Stimulated activated CD4-positive, alpha-beta T cell treated with anti-CD3 and anti-CD28 coated beads, TNF-alpha, amount 100 ng/mL, for 48 hours (primary cell): ENCODE measurements at places on chromosomes 7 and 10.

DNA sequence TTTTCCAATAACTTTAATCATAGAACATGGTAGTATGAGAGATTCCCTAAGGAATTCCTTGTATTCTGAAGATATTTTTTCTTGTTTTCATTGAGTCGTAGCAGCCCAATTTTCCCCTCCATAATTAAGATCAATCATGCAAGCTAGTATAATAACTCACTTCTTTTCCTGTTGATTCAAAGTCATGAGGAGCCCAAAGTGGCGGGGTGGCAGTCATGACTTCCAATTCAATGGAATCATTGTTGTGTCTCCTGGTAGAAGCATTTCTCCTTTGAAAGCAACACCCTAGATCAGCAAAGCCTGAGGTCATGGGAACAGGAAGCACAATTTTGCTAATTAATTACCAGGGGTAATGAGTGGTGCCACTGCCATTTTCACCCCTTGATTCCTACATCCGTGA, 77.6 kb upstream of the MAGI2 start:
- no peak for DNase-seq

- DNase-seq: no peak
Observed at GRCh38 chr7:89265631-89266030, 470.1 kb upstream of the TEX47 start.

- no peak for DNase-seq
Observed at GRCh38 chr10:91613411-91614187, 19.3 kb downstream of the PPP1R3C start.

DNA sequence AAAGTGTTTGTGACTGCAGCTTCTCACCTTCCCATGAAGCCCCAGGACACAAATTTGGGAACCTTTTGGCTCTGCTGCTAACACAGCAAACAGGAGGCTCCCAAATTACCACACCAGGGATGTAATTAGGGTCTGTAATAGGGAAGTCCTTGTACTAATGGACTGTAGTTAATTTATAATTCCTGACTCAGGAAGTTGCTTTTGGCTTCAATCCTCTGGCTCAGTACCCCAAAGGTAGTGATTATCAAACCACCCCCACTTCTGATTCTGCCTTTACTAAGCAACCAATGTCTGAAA, 3.8 kb upstream of the MALSU1 start:
- DNase-seq: no peak

DNA sequence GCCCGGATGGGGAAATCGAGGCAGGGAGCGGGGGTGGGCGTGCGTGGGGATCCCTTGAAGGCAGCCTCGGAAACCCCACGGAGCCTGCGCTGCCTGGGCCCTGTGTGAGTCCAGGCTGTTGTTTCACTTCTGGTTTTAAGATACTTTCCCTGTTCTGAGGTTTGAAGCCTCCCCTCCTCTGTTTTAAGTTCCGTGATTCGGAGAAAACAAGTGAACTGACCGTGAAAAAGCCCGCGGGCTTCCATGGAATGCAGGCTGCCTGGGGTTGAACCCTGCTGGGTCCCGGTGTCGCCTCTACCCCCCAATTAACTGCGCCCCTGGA, 401 bp downstream of the LRRC27 start:
- DNase-seq: no peak

- DNase-seq: no peak
Observed at GRCh38 chr10:37490266-37490665, 364.9 kb downstream of the ANKRD30A start.

- no peak for DNase-seq
Observed at GRCh38 chr10:63633677-63634487, 112.7 kb downstream of the REEP3 start.

- DNase-seq: no peak
Observed at GRCh38 chr7:16007911-16008310, 321.4 kb upstream of the MEOX2 start.

DNA sequence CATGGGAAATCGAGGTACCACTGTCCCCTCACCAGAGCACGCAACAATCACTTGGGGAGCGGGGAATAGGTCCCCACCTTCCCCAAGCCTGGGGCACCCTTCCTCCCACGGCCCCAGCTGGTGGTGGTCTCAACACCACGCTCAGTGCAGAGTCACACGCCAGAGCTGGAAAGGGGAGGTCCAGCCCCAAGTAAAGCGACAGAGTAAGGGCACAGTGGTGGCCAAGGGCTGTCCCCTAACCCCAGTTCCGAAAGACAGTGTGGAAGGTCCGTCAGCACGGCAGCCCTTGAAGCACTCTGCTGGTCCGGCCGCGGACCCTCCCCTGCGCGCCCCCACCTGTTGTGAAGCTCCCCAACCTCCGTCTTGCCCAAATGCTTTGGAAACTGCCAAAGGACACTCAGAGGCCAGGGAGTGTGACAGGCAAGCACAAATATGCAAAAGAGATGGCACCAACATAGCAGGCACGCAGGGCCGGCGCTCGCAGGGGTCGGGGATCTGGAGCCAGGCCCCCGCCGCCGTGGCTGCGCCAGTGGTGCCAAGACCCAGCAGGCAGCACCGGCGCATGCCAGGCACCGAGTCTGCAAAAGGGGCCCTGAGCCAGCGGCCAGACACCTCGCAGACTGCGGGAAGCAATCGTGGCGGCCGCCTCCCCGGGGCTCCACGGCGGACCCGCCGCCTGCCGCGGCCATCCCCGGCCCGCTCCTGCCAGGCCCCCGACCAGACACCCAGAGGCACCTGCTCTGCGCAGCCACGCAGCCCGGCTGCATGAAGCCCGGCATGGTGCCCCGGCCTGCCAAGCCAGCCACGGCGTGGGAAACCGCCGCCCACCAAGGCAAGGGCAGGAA, 51.6 kb upstream of the SRRM3 start:
- DNase-seq: no peak

DNA sequence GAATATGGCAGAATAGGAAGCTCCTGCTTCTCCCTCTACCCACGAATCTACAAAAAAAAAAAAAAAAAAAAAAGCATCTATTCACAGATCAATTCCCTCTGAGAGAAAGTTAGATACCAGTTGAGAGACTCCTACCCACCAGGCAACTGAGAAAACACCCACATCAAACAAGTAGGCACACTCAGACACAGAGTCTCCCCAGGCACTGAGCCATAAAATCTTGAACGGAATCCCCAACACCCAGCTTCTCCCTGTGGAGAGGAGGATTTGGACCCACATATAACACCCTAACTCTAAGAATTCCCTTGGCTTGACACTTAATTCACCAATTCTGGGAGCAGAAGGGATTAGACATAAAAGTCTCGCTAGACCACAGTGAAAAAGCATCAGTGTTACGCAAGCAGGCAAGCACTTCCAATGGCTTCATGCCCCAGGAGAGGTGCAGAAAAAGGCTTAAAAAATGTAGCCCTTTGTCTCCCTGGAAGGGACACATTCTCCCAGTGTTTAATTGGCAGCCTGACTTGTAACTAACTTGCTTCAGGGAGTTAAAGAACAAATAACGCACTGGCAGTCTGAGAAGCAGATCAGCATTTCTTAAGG, 192.2 kb downstream of the ELAPOR2 start:
- no peak for DNase-seq
